ENCODE measurements at places on chromosomes 7 and 10. TPM values are rescaled to one million over a fixed set of nuclear protein-coding genes. Genes with fewer than 3 reads are reported as not detected.

CPA2 gene
- 0.61 TPM for polyA plus RNA-seq

GNAT3 gene
- polyA plus RNA-seq: not detected

NODAL gene
- polyA plus RNA-seq: 0.51 TPM

CACNB2 gene
- polyA plus RNA-seq: 3.0 TPM

ERVW-1 gene
- polyA plus RNA-seq: 2.9 TPM

TRIL gene
- 56.4 TPM for polyA plus RNA-seq

AGMO gene
- polyA plus RNA-seq: 0.92 TPM

DNAJB9 gene
- polyA plus RNA-seq: 45.0 TPM

MLXIPL gene
- 3.0 TPM for polyA plus RNA-seq

TAS2R3 gene
- 1.0 TPM for polyA plus RNA-seq

BTBD16 gene
- 0.45 TPM for polyA plus RNA-seq

INPP5A gene
- 27.8 TPM for polyA plus RNA-seq

DNAJC12 gene
- 15.2 TPM for polyA plus RNA-seq

HHEX gene
- polyA plus RNA-seq: 9.5 TPM

FFAR4 gene
- polyA plus RNA-seq: not detected

OR2AE1 gene
- polyA plus RNA-seq: not detected

MGMT gene
- polyA plus RNA-seq: 30.0 TPM

FZD1 gene
- polyA plus RNA-seq: 83.1 TPM

NOS3 gene
- 9.5 TPM for polyA plus RNA-seq

AKR1D1 gene
- 0.20 TPM for polyA plus RNA-seq

VKORC1L1 gene
- 31.6 TPM for polyA plus RNA-seq

Measured in left renal cortex interstitium (tissue), 4 donors.